Cortex of kidney (tissue), 1 donor: ENCODE measurements at places on chromosomes 5 and 9.

- no peak for DNase-seq
Measured at GRCh38 chr9:73916016-73916673, 581.0 kb upstream of the RORB start.

DNA sequence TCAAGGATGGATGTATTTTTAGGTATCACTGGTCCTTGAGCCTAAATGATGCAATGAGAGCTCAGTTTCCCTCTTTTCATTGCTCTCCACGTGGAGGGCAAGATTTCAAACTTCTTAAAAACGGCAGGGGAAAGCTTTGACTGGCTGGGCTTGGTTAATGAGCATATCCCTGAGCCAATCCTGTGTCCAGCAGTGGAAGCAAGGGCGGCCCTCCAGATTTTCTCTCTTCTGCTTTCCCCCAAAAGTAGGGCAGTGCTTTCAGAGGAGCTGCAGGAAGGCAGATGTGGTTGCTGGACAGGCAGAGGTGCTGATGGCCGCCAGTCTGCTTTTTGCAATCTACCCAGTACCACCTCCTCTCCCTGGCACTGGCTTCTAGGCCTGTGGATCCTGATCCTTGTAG, 30.0 kb upstream of the TBC1D2 start:
- DNase-seq: no peak

- no peak for DNase-seq
Measured at GRCh38 chr9:14341437-14342122, 27.6 kb upstream of the NFIB start.

GRCh38 chr9:31637265-31637664, 747.2 kb upstream of the ACO1 start:
- DNase-seq: no peak

GRCh38 chr5:32538031-32538547, 47.3 kb upstream of the SUB1 start:
- no peak for DNase-seq

- no peak for DNase-seq
Measured at GRCh38 chr9:130254747-130255630, 10.6 kb upstream of the HMCN2 start.

DNA sequence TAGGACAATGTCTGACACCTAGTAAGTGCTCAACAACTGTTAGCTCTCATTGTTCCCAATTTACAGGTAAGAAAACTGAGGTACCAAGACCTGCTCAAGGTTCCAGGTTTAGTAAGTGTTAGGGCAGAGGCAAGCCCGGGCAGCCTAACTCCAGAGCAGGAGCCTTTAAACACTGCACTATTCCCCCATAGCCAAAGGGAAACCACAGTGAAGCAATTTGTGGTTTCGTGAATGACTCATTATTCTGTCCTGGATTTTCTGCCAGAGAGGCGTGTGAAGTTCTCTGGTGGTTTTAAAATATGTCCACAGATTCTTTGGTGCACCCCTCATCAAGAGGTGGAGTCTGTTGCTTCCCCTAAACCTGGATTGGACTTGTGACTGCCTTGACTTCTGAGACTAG, 1.0 kb upstream of the MCC start:
- DNase-seq: no peak

- no peak for DNase-seq
Measured at GRCh38 chr9:5957166-5957565, 58.3 kb downstream of the RANBP6 start.

GRCh38 chr5:51908215-51908614, 525.0 kb downstream of the ISL1 start:
- no peak for DNase-seq
